ENCODE measurements at places on chromosomes 3 and 15. TPM values are rescaled to one million over a fixed set of nuclear protein-coding genes. Genes with fewer than 3 reads are reported as not detected.

Gene ANKRD34C
- 2.4 TPM for total RNA-seq

Gene SEMA3G
- total RNA-seq, result 3.3 TPM

Gene MCTP2
- 0.64 TPM for total RNA-seq

Gene C3orf38
- 46.1 TPM for total RNA-seq

Gene NR2F2
- total RNA-seq, result 22.8 TPM

Gene ZNF860
- 1.8 TPM for total RNA-seq

Gene C15orf39
- total RNA-seq, result 2.2 TPM

Gene DIS3L
- total RNA-seq, result 36.4 TPM

Gene SI
- total RNA-seq, result 0.18 TPM

Gene GALNT15
- 27.5 TPM for total RNA-seq

Gene CLEC3B
- total RNA-seq, result 17.1 TPM

Gene ZIC4
- total RNA-seq, result 122 TPM

Gene ATP8B4
- total RNA-seq, result 15.3 TPM

Gene FBXW12
- 1.2 TPM for total RNA-seq

Gene TMCO5A
- not detected for total RNA-seq

Gene LRRC49
- total RNA-seq, result 106 TPM

Gene CALML4
- total RNA-seq, result 6.3 TPM

Gene ZBTB11
- total RNA-seq, result 42.8 TPM

Gene RFTN1
- 26.6 TPM for total RNA-seq

Gene SETMAR
- 25.0 TPM for total RNA-seq

Gene MAGEL2
- 3.4 TPM for total RNA-seq

Gene DLL4
- 4.4 TPM for total RNA-seq

Gene ISG20
- 0.18 TPM for total RNA-seq

Gene CAND2
- 18.2 TPM for total RNA-seq

Gene ITGA11
- total RNA-seq, result 4.2 TPM

Gene GPR62
- 0.18 TPM for total RNA-seq

Gene GABRR3
- total RNA-seq, result not detected

Gene BUB1B
- 23.2 TPM for total RNA-seq

Gene CHRNA7
- total RNA-seq, result 7.3 TPM

Gene GCNT3
- total RNA-seq, result 0.18 TPM

Gene FGF7
- 0.45 TPM for total RNA-seq

Gene ARNT2
- total RNA-seq, result 75.5 TPM

Gene NPAP1
- 1.9 TPM for total RNA-seq

Gene GOLGA8T
- total RNA-seq, result 0.64 TPM

Gene GMPS
- 37.4 TPM for total RNA-seq

Gene SERINC4
- total RNA-seq, result not detected

Gene ALS2CL
- total RNA-seq, result 3.2 TPM

Gene HIGD1A
- 75.1 TPM for total RNA-seq

Gene GRK7
- total RNA-seq, result 0.09 TPM

Gene CLDN1
- total RNA-seq, result 0.45 TPM

Gene RETNLB
- total RNA-seq, result not detected

Gene CHRFAM7A
- 6.4 TPM for total RNA-seq

Gene OR4M2
- total RNA-seq, result not detected

Gene SLITRK3
- total RNA-seq, result 14.3 TPM

Gene ARHGEF26
- 10.1 TPM for total RNA-seq

Gene SUSD5
- total RNA-seq, result 1.5 TPM

Gene LDHAL6B
- total RNA-seq, result not detected

Gene SEMA5B
- total RNA-seq, result 24.8 TPM

Gene DUOXA2
- not detected for total RNA-seq

Gene CDHR4
- not detected for total RNA-seq

Gene CILP
- 0.27 TPM for total RNA-seq

Gene GABRA5
- total RNA-seq, result 4.6 TPM

Gene STRA6
- total RNA-seq, result 12.6 TPM

Gene OSTN
- total RNA-seq, result 0.54 TPM
